Stimulated activated CD4-positive, alpha-beta T cell treated with anti-CD3 and anti-CD28 coated beads, Interleukin-1b, Interleukin-23, amount 100 ng/mL, for 48 hours (primary cell): ENCODE measurements at places on chromosomes 4 and X.

DNA sequence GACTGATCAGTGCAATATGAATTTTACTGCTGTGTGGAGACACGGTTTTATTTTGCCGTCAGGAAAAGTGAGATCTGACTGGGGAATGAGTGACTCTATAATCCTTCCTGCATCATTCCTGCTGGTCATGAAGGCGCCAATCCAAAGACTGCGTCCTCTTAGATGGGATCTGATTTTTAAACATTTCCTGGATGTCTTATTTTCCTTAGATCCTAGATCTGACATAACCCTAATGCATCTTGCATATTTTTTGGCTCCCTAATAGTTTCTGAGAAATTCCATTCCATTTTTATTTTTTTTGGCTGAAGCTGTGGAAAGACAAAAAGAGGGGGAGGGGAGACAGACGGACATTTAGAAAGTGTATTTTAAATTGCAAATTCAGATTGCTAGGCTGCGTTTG is 454.9 kb upstream of the FAT1 start:
- DNase-seq = no peak

DNA sequence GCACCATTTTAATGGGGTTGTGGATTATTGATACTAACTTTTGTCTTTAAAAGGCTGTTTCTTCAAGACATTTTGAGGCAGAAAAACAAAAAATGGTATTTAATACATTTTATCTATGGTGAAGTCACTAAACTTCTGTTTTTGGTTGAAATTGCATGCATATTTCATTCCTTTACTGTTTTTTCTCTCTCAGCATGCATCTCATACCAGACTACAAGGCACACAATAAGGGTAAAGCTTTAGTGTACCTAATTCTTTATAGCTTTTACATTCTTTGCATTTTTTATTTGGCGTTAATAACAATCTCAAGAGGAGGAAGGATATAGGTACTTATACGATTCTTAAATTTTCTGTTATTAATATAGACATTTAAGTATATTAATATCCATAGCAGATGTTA is 151.0 kb upstream of the DKK2 start:
- DNase-seq = no peak

GRCh38 chr4:88744609-88745008 is 47.0 kb upstream of the NAP1L5 start:
- no peak for DNase-seq

DNA sequence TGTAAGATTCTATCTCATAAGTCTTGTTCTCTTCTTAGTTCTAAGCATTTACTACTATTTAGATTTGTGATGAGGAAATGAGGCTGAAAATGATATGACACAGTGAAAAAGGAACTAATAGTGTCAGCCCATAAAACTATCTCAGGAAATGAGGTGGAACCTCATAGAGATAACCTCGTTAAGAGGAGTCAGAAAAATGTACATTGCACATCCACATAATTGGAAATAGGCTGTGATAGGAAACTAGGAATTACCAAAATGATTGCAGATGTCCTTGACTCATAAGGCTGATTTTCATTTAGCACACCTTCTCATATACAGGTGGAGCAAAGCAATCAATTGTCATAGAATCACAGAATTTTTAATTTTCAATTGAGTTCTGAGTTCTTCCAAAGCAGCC is 26.8 kb downstream of the ANXA10 start:
- no peak for DNase-seq
